CD8-positive, alpha-beta memory T cell (primary cell): ENCODE measurements at places on chromosomes 1 and 21. TPM values are rescaled to one million over a fixed set of nuclear protein-coding genes. Genes with fewer than 3 reads are reported as not detected.
A peak's percentile ranks its signal among the peaks of the same experiment; 100 is the strongest.

DNA sequence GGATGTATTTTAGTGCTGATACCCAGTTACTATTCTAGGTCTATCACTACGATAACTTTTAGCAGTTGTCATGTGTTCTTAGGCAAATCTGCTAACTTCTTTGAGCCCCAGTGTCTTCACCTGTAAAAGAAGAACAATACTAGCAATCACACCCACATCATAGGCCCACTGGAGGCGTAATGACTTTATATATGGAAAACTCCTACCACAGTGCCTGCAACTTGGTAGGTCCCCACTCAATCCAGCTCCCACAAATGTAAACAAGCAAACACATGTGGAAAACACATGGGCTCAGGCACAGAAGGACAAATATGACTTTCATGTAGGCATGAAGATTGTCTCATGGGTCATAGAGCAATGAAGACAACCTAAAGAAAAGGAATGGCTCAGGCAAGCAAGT is 115.8 kb downstream of the TBX19 start:
- DNase-seq: no peak
- H3K4me3 ChIP-seq: no peak overlapping the region
- no peaks in the 10 kb centered on the region for H3K36me3 ChIP-seq
- H3K27me3 ChIP-seq: no peaks in the 10 kb centered on the region

DNA sequence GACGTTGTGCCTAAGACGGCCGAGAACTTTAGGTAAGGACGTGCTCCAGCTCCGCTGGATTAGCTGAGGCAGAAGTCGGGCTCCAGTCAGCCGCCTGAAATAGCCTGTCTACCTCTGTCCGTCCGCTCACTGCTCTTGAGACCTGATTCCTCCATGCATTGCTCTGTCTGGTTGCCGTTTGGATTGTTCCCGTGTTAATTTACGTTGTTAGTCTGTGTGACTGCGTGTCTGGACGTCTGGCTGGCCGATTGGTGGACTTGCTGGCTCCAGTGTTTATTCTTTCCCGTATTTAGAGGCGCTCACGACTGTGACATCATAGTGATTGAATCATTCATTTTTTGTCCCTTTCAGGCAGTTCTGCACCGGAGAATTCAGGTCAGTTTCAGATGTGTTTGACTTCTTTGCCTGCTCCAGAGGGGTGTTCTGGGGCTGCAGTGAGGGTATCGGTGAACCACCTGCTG is 684 bp downstream of the PPIH start:
- H3K36me3 ChIP-seq: peaks cover 15% of the 10 kb centered on the region
- H3K4me1 ChIP-seq: peaks cover 22% of the 10 kb centered on the region
- DNase-seq: no peak
- H3K4me3 ChIP-seq: peak overlapping the region; percentile 92

RORC gene
- 46.4 TPM for polyA plus RNA-seq

GRCh38 chr1:54835131-54835898 is 34.2 kb upstream of the TTC22 start:
- H3K27ac ChIP-seq: no peak overlapping the region
- DNase-seq: no peak
- H3K4me1 ChIP-seq: no peaks in the 10 kb centered on the region
- H3K36me3 ChIP-seq: no peaks in the 10 kb centered on the region

DNA sequence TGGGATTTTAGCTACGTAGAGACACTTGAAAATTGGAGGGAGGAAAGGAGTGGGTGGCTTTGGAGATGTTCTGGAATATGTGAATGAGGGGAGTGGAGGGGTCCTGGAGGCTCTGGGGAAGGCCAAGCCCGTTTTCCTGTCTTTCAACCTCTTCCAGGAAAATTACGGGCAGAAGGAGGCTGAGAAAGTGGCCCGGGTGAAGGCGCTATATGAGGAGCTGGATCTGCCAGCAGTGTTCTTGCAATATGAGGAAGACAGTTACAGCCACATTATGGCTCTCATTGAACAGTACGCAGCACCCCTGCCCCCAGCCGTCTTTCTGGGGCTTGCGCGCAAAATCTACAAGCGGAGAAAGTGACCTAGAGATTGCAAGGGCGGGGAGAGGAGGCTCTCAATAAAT is 442 bp upstream of the RUSC1 start:
- peak overlapping the region; percentile 25 for H3K4me3 ChIP-seq
- H3K27me3 ChIP-seq: no peaks in the 10 kb centered on the region
- no peak for DNase-seq
- H3K27ac ChIP-seq: no peak overlapping the region
- H3K36me3 ChIP-seq: no peaks in the 10 kb centered on the region
- peaks cover 9% of the 10 kb centered on the region for H3K4me1 ChIP-seq

SELE gene
- polyA plus RNA-seq: 0.06 TPM

- peaks cover 7% of the 10 kb centered on the region for H3K36me3 ChIP-seq
- H3K4me1 ChIP-seq: no peaks in the 10 kb centered on the region
- no peak overlapping the region for H3K27ac ChIP-seq
- no peak for DNase-seq
- no peak overlapping the region for H3K4me3 ChIP-seq
These were observed 82.5 kb upstream of the MPC2 start for GRCh38 chr1:168019407-168019806.

DNA sequence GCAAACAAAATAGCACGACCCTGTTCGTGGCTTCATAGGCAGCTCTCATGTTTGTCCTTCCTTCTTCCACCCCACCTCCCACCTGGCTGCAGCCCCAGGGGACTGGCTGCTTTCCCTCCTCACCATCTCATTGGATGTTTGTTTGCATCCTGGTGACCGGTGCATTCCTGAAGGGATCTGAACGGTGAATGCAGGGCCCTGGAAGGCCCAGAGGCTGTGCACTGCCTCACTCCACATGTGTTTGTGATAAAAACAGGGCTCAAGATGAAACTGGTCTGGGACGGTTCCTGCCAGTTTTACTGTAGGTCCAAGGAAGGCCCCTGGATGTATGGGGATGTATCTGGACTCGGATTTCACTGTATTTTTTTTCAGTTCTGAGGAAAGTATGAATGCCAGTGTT is 42.8 kb downstream of the CNN3 start:
- no peaks in the 10 kb centered on the region for H3K4me1 ChIP-seq
- H3K27ac ChIP-seq: no peak overlapping the region
- no peaks in the 10 kb centered on the region for H3K27me3 ChIP-seq

- no peaks in the 10 kb centered on the region for H3K36me3 ChIP-seq
- no peak for DNase-seq
- no peak overlapping the region for H3K27ac ChIP-seq
- H3K4me3 ChIP-seq: no peak overlapping the region
- no peaks in the 10 kb centered on the region for H3K27me3 ChIP-seq
These were observed 148.3 kb downstream of the ACTL8 start for GRCh38 chr1:17903386-17903785.

GRCh38 chr1:207073906-207074820 is 14.5 kb upstream of the C4BPB start:
- DNase-seq: no peak
- no peaks in the 10 kb centered on the region for H3K36me3 ChIP-seq
- H3K4me1 ChIP-seq: peaks cover 30% of the 10 kb centered on the region
- H3K4me3 ChIP-seq: no peak overlapping the region
- no peaks in the 10 kb centered on the region for H3K27me3 ChIP-seq
- H3K27ac ChIP-seq: no peak overlapping the region

C1QB gene
- polyA plus RNA-seq: not detected

DNA sequence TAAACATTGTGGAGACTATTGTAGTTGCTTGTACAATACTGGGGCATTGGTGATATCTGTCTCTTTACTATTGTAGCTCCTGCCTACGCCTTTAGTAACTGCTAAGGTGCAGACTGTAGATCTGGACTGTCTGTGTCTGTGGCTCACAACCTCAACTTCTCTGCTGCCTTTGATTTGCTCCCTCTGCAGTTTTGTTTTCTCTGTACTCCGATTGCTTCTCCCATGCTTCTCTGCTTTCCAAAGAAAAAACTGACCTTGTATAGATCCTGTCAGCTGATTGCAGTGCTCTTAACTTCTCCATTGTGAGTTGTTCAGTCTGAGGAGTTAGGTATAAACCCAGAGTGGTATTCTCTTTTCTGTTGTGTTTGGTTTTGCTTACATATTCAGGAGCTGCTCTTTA is 15.3 kb downstream of the MAGI3 start:
- no peaks in the 10 kb centered on the region for H3K36me3 ChIP-seq
- no peak overlapping the region for H3K4me3 ChIP-seq
- H3K4me1 ChIP-seq: no peaks in the 10 kb centered on the region
- no peaks in the 10 kb centered on the region for H3K27me3 ChIP-seq
- H3K27ac ChIP-seq: no peak overlapping the region
- DNase-seq: no peak

GRCh38 chr1:99236756-99237155 is 27.5 kb upstream of the PLPPR4 start:
- no peaks in the 10 kb centered on the region for H3K36me3 ChIP-seq
- H3K4me3 ChIP-seq: no peak overlapping the region
- H3K4me1 ChIP-seq: no peaks in the 10 kb centered on the region
- DNase-seq: no peak

NR1I3 gene
- not detected for polyA plus RNA-seq

DNA sequence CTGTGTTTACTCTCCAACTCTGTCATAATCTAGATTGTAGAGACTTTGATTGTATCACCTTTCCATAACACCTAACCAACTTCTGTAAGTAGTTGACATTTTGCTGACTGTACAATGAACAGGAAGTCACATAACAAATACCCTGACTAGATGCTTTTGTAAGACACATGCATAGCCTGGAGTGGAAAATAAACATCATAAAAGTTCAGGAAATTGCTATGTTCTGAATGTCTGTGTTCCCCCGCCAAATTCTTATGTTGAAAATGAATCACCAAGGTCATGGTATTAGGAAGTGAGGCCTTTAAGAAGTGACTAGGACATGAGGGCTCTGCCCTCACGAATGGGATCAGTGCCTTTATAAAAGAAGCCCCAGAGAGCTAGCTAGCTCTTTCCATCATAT is 40.4 kb upstream of the ZSWIM5 start:
- H3K36me3 ChIP-seq: no peaks in the 10 kb centered on the region
- H3K27me3 ChIP-seq: no peaks in the 10 kb centered on the region
- DNase-seq: no peak
- no peak overlapping the region for H3K27ac ChIP-seq
- H3K4me1 ChIP-seq: no peaks in the 10 kb centered on the region
- H3K4me3 ChIP-seq: no peak overlapping the region

- peaks cover 6% of the 10 kb centered on the region for H3K27me3 ChIP-seq
- peaks cover 11% of the 10 kb centered on the region for H3K4me1 ChIP-seq
- DNase-seq: no peak
- H3K4me3 ChIP-seq: no peak overlapping the region
These were observed 4.2 kb upstream of the C1orf159 start for GRCh38 chr1:1120096-1120495.

OR2L8 gene
- polyA plus RNA-seq: not detected

BOLA1 gene
- polyA plus RNA-seq: 31.6 TPM

DNA sequence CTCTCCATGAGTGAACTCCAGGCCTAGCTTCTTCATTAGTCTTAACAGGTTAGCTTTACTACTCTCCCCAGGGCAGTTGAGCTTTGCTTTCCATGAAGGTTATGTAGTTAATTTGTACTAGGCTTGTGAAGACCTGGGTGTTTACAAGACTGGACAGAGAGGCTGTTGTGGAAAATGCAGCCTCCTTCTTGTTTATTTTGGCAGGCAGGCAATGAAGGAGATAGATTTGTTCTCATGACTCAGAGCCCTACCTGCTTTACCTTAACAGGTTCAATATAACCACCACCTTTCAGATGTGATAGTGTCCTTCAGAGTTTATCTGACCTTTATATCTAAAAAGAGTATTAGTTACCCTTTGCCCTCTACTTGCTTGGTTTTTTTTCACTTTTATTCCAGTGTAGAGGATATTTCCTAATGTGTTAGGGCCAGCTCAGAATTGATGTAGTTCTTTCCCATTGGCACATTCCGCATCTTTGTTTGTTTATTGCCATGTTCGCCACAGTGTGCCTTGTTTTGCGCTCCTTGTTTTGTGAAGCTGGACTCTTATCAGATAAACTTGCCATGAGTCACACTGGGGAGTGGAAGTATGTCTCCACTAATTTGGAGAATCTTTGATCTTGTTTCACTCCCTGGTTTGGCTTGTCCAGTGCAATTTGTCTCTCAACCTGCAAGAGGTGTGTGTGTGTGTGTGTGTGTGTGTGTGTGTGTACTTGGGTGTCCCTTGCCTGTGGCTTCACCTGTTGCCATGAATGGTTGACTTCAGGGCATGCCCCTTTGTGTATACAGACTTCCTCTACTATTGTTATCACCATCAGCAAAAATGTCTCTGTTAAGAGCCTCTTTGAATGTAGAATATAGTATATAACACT is 87.4 kb upstream of the MACF1 start:
- no peaks in the 10 kb centered on the region for H3K4me1 ChIP-seq
- H3K36me3 ChIP-seq: no peaks in the 10 kb centered on the region
- no peaks in the 10 kb centered on the region for H3K27me3 ChIP-seq
- no peak overlapping the region for H3K27ac ChIP-seq

DLGAP3 gene
- not detected for polyA plus RNA-seq

DNA sequence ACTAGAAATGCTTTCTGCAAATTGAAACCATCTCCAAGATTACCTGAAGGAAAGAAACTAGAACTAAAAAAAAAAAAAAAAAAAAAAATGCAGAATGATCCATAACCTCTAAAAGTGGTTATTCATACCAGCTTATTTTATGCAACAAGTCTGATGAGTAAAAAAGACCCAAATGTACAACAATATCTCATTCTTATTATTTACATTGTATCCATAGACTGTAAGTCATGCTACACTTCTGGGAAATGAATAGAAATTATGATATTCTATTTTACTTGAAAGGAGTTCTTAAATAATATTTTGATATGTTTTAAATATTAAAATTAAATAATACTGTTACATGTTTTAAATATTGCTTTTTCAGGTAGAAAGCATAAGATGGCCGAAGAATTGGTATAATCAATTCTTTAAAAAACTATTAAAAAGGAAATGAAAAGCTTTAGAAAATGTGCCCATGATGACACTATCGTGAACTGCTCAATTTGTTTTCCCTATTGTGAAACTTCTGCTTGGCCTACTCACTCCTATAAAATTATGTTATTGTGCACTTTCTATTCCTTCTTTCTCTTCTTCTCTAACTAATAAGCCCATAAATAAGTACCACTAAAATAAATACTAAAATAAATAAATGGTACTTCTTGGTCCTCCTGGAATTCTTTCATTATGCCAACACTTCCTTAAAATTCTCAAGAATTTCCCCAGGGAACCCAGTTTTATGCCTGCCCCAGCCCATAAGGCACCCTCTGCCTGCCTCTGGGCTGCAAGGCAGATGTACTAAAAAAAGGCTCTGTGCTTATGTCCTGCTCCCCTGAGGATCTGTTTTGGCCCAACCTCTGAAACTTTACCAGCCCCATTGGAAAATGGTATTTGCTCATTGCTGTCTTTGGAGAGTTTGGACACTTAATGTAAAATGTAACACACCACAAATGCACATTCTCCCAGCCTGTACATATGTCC is 18.1 kb downstream of the SAMSN1 start:
- DNase-seq: no peak
- H3K4me3 ChIP-seq: peak overlapping the region; percentile 18
- no peaks in the 10 kb centered on the region for H3K27me3 ChIP-seq
- peak overlapping the region; percentile 36 for H3K27ac ChIP-seq
- H3K4me1 ChIP-seq: peaks cover 33% of the 10 kb centered on the region

GRCh38 chr1:61842863-61843514 is 100.7 kb downstream of the PATJ start:
- no peak overlapping the region for H3K4me3 ChIP-seq
- H3K27ac ChIP-seq: no peak overlapping the region
- no peak for DNase-seq
- H3K27me3 ChIP-seq: no peaks in the 10 kb centered on the region
- H3K36me3 ChIP-seq: no peaks in the 10 kb centered on the region
